ENCODE measurements at places on chromosomes 5 and 9. TPM values are rescaled to one million over a fixed set of nuclear protein-coding genes. Genes with fewer than 3 reads are reported as not detected.

GRCh38 chr9:18906656-18907395 lies 126.2 kb downstream of the SAXO1 start:
- no peak for DNase-seq

DNA sequence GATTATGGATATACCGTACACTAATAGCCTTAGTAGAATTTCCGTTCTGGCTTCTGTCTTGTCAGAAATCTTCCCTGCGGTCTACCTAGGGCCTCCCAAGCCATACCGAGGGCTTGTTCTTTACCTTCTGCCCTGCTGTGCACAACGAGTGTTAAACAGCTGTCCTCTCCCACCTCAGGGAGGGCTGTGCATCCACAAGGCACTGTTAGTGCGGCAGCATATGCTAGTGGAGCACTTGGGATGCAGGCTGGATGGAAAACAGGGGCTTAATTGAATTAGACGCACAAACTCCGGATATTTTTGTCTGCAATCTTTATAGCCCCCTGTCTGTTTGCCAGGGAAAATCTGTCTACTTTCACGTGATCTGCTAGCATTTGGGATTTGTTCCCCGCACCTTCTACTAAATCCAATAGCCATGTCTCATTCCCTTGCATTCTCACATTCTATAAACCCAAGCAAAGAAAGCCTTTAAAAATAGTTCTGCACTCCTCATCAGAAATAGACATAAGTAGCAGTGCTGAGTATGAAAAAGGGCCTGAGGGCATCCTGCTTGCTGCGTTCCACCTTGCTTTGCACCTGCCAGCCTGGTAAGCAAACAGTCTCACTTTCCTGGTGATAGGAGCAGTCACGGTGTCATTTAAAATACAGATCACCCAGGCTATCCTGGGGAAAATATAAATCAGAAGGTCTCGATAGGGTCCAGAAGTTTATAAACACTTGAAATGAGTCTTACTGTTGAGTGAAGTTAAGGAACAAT lies 382.6 kb downstream of the RASEF start:
- DNase-seq = no peak

GRCh38 chr9:11821306-11821975 lies 871.7 kb upstream of the TYRP1 start:
- DNase-seq = no peak

GRCh38 chr5:149338364-149338763 lies 6.9 kb upstream of the GRPEL2 start:
- DNase-seq = no peak

ALAD gene
- polyA plus RNA-seq = 48.4 TPM

GRCh38 chr9:88663771-88664419 lies 128.9 kb downstream of the NXNL2 start:
- DNase-seq = no peak

DNA sequence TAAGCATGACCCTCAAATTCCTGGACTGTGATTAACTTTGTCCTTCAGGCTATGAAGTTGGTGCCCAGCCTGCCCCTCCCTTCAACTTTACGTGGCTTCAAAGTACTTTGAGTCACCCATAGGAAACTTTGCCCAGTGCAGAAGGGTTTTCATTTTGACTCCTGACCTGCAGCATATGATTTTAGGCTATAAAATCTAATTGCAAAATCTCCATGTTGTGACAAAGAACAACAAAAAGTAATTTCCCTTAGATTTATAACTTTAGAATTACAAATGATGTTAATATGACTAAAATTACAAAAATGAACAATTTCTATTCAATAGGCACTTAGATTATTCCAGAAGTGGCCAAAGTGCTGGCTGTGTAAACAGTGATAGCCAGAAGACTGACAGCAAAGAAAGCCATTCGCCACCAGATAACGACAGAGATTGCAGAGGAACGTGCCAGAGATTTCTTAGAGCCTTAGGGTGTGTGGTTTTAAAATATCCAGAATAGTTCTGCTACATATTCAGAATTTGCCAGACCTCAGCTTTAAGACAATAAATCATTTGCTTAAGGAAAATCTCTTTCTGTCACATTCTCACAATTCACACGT lies 197.4 kb downstream of the SEMA5A start:
- DNase-seq = no peak

GDA gene
- polyA plus RNA-seq = 0.06 TPM
